ENCODE measurements at places on chromosomes 3 and 15.

DNA sequence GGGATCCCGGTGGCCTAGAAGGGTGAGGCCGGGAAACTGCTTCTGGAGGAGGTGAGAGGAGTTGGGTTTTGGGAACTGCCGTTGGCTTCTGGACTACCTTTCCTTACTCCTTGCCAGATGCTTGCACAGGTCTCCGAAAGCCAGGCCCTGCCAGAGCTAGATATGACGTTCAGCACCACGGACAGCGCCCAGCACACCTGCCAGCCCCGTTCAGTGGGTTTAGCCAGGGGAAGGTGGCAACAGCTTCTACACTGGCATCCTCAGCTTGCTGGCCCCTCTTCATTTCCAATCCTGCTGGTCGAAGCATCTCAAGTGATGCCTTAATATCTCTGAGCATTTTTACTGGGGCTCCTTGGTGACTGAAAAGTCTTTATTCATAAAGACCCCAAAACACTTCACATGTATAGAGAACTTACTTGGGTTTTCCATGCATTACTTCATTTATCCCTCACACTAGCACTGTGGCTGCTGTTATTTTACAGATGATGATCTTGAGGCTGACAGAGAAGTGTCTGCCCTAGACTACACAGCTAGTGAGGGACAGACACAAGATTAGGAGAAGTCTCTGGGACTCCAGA, 21.9 kb downstream of the HCN4 start:
- DNase-seq: no peak

- DNase-seq: peak; percentile 82
Observed at GRCh38 chr3:117355566-117355965, 646.0 kb downstream of the TUSC7 start.

GRCh38 chr3:17639765-17640164, 102.7 kb downstream of the TBC1D5 start:
- DNase-seq: no peak

- no peak for DNase-seq
Observed at GRCh38 chr15:90213122-90213817, 12.1 kb downstream of the SEMA4B start.

GRCh38 chr3:98921957-98922356, 20.5 kb upstream of the DCBLD2 start:
- no peak for DNase-seq

- DNase-seq: no peak
Observed at GRCh38 chr15:35741881-35742280, 195.9 kb upstream of the DPH6 start.

DNA sequence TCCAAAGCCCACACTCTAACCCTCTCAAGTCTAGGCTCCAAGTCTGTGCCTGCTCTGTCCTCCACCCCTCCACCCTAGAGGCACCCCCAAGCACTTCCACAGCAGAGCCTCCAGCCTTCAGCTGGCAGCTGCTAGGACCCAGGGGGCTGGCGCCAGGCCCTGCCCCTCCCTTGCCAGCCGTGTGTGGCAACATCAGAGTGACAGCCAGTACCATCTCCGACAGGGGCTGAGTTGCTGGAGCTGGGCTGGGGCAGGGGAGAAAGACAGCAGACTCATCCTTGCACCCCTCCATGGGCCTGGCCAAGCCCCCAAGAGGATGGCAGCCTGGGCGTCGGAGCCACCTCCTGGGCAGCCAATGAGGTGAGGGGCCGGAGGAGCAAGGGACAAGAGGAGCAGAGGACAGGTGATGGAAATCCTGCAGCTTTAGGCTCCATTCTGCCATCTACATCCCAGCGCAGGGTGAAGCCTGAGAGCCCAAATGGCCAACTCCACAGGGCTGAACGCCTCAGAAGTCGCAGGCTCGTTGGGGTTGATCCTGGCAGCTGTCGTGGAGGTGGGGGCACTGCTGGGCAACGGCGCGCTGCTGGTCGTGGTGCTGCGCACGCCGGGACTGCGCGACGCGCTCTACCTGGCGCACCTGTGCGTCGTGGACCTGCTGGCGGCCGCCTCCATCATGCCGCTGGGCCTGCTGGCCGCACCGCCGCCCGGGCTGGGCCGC, at the start of gene GPR62:
Gene GPR62 (plus strand): TSS at position 207 of the 718 bp plus-strand sequence. CDS start 272 bp downstream, at position 479.
- DNase-seq: no peak

- peak; percentile 33 for DNase-seq
Observed at GRCh38 chr3:187368251-187369088, at the start of gene RTP4. RTP4 (plus strand) TSS chr3:187368385; CDS start chr3:187368442, 57 bp downstream.

GRCh38 chr15:90435652-90436337, 47.8 kb downstream of the IQGAP1 start:
- DNase-seq: no peak

DNA sequence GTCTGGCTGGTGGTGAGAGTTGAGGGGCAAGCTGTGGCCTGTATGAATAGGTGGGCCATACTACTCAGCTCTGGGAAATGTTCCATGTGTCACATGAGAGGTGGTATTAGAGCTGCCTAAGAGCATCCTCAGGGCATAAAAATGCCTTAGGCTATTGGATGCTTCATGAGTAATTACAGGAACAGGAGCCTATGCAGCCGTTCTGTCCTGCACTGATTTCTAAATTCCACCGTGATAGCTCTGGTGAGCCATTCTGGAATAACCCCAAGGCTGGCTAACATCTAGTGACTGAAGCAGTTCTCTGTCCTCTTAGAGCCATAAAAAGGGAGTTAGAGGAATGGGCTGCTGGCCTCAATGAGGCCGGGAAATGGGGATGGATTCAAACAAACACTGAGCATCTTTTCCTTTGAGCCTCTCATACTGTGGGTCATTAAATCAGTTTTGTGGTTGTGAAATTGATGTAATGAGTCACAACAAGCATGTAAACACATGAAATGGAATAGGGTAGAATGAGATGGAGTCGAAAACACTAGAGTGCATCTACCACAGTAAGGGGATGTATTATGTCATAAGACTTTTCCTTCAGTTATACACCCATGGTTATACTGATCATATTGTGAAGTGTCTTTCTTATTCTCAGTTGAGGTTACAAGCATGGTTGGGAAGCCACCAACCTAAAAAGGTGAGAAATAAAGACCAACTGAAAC, 41.0 kb downstream of the DGKG start:
- DNase-seq: peak; percentile 8

GRCh38 chr3:46442576-46443530, 21.9 kb downstream of the LTF start:
- no peak for DNase-seq

DNA sequence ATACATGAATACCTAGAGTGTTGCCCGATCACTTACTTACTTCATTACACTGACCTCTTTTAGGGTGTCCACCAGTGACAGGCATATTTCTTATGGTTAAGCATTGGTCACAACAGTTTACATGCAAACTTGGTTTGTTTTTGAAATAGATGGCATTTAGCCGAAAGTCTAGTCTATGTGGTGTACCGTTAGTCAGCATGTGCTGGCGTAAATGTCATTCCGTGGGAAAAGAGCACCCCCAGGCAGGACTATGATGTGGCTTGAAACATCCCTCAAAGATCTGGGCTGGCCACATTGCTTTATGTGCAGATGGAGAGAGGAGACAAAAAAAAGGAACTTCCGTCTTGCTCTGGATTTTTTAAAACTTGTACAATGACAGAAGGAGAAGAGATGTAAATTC, 357.0 kb upstream of the ICE2 start:
- DNase-seq: no peak

DNA sequence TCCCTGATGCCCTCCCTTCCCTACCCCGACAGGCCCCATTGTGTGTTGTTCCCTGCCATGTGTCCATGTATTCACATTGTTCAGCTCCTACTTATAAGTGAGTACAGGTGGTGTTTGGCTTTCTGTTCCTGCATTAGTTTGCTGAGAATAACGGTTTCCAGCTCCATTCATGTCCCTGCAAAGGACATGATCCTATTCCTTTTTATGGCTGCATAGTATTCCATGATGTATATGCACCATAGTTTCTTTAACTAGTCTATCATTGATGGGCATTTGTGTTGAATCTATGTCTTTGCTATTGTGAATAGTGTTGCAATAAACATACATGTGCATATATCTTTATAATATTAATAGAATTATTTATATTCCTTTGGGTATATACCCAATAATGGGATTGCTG, 52.1 kb upstream of the TNFSF10 start:
- DNase-seq: no peak

DNA sequence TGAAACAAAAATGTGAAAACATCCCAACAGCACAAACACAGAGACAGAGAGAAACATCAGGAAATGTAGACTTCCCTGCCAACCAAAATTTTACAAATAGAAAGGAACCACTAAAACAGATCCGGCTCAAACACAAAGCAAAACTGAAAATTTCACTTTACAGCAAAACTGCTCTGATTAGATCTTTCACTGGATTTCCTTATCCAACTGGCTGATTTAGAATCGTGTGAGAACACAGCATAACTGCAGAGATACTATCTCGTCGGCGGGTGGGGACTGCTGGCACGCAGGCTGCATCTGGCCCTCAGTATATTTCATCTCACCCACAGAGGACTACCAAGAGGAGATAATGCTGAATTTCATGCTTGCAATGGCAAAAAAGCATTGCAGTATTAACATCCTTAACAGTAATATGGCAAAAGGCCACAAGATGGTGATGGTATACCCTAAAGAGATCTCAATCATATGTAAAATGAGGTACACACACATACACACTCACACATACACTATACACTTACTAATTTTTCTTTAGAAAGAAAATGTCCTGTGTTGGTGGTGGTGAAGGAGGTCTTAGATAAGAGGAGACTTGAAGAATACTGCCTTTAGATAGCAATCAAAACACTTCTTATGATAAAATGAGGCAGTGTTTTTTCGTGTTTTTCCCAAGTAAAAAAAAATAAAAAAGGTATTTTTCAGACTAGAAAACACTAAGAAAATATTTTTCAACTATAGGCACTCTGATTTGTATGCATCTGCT, 10.6 kb upstream of the LEO1 start:
- peak; percentile 37 for DNase-seq

GRCh38 chr3:70947579-70947978, 635.1 kb upstream of the MDFIC2 start:
- no peak for DNase-seq

GRCh38 chr3:143595456-143596077, 252.7 kb downstream of the SLC9A9 start:
- DNase-seq: no peak

DNA sequence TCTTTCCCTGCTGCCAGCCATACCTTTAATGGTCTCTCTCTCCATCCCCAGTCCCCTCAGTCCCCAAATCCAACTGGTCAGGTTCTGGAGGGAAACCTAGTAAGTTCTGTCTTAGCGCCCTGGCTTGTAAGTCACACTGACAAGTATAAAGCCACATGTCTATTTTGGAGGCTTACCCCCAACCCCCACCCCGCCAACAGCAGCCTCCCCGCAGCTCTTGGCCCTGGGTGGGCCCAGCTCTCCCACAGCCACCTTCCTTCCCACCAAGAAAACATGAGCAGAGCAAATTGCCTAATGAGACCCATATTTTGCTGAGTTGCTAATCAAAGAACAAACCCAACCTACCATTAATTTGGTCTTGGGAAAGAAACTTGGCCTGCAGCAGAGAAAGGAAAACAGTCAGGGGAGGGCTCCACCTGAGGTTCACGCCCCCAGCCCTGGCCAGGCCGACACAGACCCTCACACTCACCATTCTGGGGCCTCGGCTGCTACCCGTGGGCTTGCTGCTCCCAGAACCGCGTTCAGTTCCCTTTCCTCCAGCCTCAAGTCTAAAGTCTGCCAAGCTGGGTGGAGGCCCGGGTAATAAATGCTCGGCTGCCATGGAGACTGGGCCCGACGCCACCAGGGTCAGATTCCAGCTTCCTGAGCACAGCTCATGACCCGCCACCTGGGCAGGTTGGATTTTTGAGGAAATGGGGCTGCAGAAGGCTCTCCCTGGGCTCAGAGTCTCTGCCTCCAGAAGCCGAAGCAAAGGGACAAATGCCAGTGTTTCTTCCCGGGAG, at the start of gene CALML4:
Gene CALML4 (minus strand): TSS at position 557 of the 782 bp plus-strand sequence. CDS start 85 bp downstream, at position 472.
- DNase-seq: peak; percentile 7

DNA sequence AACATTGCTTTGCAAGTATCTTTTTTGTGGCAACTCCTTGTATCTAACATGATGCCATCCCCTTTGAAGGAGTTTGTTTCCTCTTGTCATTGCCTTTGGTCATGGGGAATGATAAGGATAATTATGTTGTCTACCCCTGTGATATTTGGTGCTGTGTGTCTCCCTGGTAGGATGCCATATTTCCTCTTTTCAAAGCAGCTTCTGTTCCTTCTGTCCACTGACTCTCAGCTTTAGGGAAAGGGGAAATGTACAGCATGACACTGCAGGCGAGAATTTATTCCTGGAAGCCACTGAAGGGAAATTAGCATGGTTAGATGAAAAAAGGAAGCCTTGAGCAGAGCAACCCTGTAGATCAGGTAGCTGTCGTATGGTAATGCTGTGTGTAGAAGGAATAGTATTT, 576.7 kb downstream of the CADM2 start:
- DNase-seq: no peak

- no peak for DNase-seq
Observed at GRCh38 chr3:11734-12133, 184.8 kb upstream of the CHL1 start.

DNA sequence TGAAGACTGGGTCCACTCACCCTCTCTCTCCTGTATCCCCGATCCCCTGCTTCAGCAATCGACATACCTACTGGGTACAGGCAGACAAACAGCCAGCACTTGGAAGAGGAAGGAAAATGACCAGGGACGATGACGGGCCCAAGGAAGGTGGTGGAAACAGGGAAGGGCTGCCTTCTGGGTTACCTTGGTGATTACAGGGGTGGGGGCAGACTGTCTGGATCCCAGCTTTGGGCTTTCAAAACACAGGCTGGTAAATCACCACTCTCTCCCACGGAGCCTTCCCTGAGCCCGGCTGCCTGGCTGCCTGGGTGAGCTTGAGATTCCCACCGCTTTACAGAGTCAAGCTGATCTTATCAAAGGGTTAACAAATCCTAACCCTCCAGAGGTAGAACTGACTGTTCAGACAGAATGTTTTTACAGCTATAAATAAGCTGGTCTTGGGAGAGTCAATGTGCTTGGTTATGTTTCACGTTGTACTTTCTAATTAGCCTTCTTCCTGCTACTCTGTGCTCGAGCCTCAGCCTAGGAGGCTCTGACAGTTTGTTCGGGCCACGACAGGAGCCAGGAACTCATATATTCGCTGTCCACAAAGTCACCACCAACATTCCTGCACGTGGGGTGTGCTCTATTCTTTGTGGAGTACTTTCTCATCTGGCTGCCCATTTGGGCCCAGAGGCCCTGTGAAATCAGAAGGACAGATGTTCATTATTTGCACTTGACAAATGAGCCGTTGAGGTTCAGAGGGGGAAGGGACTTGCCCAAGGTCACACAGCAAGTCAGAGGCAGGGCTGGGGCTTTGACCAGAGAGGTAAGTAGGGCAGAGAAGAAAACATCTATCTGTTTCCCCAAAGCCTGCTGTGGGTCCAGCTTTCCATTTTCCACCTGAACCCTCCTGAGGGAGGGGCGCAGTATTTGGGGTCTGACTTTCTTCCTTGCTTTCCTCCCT, 63.5 kb downstream of the FEM1B start:
- no peak for DNase-seq

Data from NCI-H1092 treated with DMSO at 0.1 percent for 48 hours (cell line).